ENCODE measurements at places on chromosomes 7 and 10.

GRCh38 chr10:113858541-113858940 lies 4.1 kb downstream of the NHLRC2 start:
- DNase-seq = no peak

- DNase-seq = no peak
Observed at GRCh38 chr10:26946102-26946811, 85.5 kb upstream of the ABI1 start.

- peak; percentile 75 for DNase-seq
Observed at GRCh38 chr7:134654104-134654775, 7.6 kb downstream of the BPGM start.

DNA sequence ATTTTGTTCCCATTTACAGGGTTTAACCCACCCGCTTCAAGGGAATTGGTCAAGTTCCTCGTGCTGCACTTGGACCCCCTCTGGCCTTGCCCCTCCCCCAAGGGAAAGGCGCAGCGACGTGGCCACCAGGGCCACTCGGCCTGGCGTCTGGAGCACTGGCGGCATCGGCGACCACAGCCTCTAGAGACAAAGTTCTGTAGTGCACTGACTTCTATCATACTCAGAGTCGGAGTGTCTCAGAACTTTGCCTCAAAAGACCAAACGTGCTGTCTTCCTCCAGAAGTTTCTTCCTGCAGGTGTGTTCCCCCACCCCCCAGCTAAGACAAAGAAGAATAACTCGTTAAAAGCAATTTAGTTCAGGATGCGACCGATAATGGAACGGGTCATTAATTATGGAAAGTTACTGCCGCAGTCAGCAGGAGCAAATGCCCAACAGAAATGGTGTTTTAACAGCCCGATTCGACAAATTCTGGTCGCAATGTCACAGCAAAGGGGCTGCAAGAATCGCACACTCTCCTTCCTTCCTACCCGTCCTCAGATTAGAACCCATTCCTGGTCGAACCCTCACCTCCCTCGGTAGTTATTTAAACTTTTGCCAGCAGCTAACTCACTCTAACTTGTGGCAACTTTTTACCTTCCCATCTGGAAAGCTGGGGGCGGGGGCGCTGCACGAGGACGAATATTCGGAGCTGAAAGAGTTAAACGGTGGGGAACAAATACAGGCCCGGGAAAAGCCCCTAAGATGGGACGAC lies 202.1 kb upstream of the NFE2L3 start:
- DNase-seq = peak; percentile 19

DNA sequence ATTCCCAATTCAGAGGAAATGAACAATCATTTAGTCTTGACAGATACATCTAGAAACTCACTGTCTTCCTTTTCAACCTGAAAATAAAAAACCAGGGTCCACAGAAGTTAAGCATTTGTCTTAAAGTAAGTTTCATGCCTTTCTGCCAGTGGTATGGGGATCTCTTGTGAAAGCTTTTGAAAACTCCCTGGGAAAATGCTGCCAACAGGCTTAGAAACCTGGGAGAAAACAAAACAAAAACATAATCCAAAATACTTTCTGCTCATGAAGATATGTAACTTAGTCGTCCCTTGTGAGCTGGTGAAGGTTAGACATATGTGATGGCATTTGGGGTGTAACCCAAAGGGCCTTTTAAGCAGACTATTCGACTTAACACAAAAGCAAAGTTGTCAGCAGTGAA lies 66.4 kb upstream of the ZNF438 start:
- no peak for DNase-seq

DNA sequence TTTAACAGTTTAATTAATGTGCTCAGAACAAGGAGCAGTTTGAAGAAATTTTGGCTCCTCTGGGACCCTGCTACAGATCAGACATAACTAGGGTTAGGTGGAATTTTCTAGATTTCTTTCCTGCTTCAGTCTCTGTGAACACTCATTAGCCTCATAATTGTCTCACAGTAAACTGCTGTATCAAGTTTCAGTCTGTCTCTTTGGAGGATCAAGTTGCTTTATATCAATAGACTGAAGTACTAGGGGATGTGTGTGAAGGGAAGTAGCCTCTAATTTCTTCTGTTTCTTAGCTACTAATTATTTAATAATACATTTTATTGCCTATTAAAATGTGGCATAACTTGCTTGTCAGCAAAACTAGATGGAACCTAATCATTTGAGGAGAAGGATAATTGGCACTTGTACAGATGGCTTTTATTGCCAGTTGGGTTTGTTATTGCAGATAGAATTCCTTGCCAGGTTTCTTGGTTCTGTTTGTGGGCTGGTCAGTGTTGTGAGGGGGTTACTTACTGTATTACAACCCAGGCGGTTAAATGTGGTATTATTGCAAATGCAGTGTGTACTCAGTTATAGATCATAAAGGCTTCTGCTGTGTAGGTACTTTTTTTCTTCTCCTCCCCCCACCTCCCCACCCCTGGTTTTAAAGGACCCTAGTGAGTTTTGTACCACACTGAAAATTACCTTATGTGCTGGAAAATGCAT lies 758.0 kb downstream of the AUTS2 start:
- DNase-seq = no peak

DNA sequence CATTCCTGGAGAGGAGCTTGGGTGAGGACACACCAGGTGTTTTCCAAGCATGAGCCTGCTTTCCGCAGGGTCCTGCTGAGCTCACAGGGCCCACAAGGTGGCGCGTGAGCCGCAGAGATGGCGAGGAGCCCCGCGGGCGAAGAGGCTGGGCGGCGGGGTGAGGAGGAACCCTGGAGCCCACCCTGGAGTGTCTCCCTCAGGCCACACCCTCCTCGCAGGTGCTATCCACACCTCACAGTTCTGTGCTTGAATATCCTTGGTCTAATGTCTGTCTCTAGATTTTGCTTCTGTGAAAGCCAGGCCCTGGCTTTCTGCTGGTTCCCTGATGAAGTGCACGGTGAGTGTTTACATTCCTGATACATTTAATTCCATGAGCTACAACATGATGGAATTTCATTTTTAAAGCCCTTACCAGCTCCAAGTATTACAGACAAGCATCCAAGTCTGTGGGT lies 433.6 kb downstream of the ACTR3B start:
- DNase-seq = peak; percentile 21

- no peak for DNase-seq
Observed at GRCh38 chr10:29698773-29699490, 64.2 kb upstream of the SVIL start.

- peak; percentile 84 for DNase-seq
Observed at GRCh38 chr7:35723011-35723410, 28.1 kb upstream of the HERPUD2 start.

- DNase-seq = no peak
Observed at GRCh38 chr7:123573341-123573740, 15.7 kb upstream of the NDUFA5 start.

GRCh38 chr10:75546004-75546403 lies 114.6 kb downstream of the LRMDA start:
- DNase-seq = no peak

- DNase-seq = no peak
Observed at GRCh38 chr10:73406846-73407245, 7.0 kb downstream of the ANXA7 start.

DNA sequence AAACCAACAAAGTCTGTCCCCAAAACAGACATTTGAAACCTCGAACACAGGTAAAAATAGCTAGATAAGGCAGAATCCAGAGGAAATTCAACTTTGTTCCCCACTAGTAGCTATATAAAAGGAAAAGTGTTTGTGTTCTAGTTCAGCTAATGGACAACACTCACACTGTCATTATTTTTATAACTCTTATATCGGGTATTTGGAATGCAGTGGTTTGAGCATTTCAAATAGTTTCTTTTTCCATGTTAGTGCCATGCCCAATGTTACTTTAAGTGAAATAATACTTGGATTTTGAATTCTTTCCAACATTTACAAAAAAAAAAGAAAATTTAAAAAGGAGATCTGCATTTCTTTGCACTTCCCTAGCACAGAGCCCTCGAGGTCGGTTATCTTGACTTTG lies 213.6 kb downstream of the DOCK4 start:
- DNase-seq = no peak

DNA sequence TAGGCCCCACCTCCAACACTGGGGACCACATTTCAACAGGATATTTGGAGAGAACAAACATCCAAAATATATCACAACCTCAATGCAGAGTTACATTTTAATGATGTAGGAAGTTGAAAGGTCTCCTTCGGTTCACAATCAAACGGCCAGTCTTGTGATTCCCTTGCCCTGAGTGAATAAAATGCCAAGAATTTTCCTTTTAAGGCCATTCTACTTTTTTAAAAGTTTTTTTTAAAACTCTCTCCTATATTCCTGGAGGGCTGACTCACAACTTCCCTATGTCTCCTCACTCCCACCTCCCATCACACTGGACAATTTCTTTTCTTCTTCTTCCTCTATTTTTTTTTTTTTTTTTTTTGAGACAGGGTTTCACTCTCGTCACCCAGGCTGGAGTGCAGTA lies 693.6 kb upstream of the AUTS2 start:
- DNase-seq = no peak

DNA sequence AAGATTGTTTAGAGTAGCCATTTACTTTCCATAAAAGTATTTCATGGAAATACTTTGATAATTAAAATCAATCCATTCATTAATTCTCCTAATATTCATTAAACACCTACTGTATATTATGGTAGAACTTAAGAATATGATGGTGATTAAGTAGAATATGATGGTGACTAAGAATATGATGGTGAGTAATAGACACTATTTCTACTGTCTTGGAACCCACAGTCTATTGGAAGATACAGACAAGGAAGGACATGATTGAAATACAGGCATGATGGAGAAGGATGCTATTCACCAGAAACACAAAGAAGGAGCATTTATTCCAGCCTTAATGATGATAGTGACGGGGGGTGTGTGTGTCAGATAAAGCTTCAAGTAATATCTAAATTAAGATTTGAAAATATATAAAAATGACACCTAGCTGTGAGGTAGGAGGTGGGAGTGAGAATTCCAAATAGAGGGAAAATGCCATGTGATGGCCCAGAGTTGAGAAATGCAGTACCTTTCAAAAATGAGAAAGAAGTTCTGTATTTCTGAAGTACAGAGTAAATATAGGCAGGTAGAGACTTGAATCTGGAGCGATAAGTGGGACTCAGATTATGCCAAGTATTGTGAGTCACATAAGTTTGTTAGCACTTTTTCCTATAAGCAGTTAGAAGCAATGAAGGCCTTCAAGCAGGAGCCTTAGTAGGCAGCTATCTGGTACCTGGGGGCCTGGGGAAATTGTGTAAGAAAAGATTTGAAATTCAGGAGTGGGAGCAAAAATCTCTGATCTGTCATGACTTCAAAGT lies 12.5 kb upstream of the CDK13 start:
- DNase-seq = no peak

DNA sequence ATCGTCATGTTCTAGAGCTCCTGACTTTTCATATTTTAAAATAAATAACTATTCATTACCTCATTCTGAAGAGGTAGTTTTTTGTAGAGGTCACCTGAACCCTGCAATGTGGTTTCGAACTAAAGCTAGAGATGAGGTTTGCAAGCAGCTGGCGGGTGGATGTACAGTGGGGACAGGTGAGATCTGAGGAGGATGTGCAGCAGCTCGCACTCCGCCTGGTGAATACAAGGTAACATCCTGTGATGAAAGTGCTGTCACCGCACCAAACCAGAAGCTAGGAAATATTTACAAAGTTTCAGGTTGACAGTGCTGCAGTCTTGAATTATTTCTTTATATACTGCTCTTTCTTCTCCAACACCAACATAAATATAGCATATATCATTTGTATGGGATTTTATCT lies 26.5 kb downstream of the NDUFB2 start:
- peak; percentile 47 for DNase-seq

- no peak for DNase-seq
Observed at GRCh38 chr7:25842201-25842733, 309.7 kb upstream of the NFE2L3 start.

GRCh38 chr7:45924283-45924682 lies 3.2 kb upstream of the IGFBP3 start:
- no peak for DNase-seq

DNA sequence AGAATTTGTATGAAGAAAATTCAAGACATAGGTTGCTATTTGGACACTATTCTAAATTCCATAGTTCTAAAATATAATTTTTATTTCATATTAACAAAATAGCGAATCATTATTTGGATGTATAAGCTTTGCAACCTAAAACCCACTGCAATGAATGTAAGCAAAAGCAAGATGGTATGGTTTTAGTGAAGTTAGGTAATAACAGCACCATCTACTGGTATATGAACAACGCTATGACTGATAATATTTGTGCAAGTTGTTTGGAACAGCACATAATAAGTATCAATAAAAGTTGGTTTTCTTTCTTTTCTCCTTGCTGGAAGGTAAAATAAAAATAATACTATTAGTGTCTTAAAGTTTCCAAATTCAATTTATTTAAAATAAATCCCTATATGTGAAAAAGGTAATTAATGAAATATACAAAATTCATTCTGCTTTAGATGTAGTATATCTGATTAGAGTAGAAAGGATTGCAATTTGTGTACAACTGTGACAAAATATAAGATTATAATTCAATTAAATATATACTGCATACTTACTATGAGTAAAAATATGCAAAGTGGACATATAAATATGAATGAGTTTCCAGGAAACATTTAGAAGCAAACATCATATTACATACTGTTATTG lies 79.0 kb upstream of the LSM8 start:
- no peak for DNase-seq

GRCh38 chr10:59315465-59315864 lies 46.9 kb downstream of the FAM13C start:
- no peak for DNase-seq

- DNase-seq = no peak
Observed at GRCh38 chr7:20558963-20559716, 56.3 kb upstream of the ABCB5 start.

DNA sequence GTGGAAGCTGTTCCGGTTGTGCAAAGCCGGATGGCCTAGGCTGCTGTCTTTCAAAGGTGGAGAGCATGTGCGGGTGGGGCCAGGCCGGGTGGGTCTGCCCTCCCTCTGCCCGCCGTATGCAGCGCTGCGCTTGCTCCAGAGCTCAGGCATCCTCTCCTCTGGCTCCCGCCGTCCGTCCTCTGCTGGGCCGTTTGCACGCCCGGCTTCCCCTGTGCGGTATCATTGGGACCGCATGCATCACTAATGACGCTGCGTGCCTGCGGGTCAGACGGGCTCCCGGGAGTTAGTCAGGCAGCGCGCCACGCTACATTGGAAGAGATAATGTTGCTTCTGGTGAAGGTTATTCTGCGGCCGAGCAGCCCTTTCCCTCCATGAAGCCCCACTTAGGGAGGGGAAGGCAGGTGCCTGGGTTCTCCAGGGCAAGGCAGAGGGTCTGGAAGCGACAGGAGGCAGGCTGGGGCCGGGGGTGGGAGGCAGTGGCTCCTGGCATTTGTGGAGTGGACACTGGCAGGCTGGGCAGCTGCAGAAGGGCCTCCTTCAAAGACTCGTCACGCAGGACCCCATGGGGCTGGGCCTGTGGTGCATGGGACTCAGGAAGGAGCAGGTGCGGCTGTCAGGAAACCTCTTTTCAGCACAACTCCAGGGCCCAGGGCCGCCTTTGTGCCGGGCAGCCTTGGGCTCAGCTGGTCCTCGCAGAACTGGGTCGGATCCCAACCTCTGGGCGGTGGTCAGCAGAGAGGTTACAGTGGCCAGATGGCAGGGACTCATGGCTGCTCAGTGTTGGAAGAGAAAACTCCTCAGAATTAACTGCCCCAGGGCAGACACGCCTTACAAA lies 318.5 kb downstream of the WDR37 start:
- DNase-seq = no peak

GRCh38 chr7:16978358-16979244 lies 96.8 kb upstream of the AGR3 start:
- DNase-seq = no peak

GRCh38 chr10:126470991-126471390 lies 82.7 kb upstream of the ADAM12 start:
- DNase-seq = no peak
